ENCODE measurements at places on chromosomes 7 and 10. TPM values are rescaled to one million over a fixed set of nuclear protein-coding genes. Genes with fewer than 3 reads are reported as not detected.

SEMA3D gene
- not detected for total RNA-seq

CYP2C18 gene
- total RNA-seq: not detected

DPYSL4 gene
- 2.6 TPM for total RNA-seq

LBX1 gene
- total RNA-seq: not detected

ALOX5 gene
- total RNA-seq: 8.9 TPM

PHYHIPL gene
- not detected for total RNA-seq

NPTX2 gene
- not detected for total RNA-seq

SLC16A9 gene
- not detected for total RNA-seq

TMEM178B gene
- total RNA-seq: 1.9 TPM

OR2A7 gene
- total RNA-seq: 1.4 TPM
